ENCODE measurements at places on chromosomes 11 and 22.
A peak's percentile ranks its signal among the peaks of the same experiment; 100 is the strongest.

DNA sequence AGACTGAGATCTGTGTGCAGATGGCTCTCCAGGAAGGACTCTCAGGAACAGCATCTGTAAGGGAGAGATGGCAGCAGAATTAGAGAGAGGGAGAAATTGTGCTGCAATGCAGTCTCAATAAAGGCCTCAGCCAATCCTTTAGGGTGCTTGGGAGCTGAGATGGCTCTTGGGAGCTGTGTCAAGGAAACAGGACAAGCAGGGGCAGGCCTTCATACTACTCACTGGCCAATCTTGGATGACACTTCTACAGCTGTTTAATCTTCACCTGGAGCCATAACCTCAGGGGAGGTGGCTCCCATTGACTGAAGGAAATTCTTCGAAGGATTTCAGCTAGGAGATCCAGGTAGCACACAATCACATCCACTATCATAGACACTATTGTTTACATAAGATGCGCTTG lies 10.0 kb downstream of the OR5B21 start:
- H3K4me1 ChIP-seq, result no peaks in the 10 kb centered on the region
- no peaks in the 10 kb centered on the region for H3K36me3 ChIP-seq
- H3K27ac ChIP-seq, result no peak overlapping the region
- DNase-seq, result no peak
- no peaks in the 10 kb centered on the region for H3K27me3 ChIP-seq
- no peak overlapping the region for H3K4me3 ChIP-seq

DNA sequence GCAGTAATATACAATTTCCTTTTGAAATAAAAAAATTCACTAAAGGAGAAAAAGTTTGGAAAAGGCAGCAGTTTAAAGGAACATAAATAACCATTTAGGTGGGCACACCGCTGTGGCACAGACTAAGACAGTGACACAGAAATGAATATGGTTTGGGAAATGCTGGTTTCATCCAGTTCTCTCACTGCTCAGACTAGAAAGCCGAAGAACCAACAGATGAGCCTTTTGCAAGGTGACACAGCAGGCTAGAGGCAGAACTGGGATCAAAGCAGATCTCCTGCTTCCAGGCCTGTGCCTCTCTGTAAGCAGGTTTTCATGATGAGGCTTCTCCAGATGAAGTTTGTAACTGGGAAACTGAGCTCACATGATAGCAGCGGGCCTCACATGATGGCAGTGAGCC lies 380.0 kb upstream of the NARS2 start:
- no peaks in the 10 kb centered on the region for H3K36me3 ChIP-seq
- no peak overlapping the region for H3K27ac ChIP-seq
- H3K27me3 ChIP-seq, result no peaks in the 10 kb centered on the region
- H3K4me1 ChIP-seq, result no peaks in the 10 kb centered on the region

GRCh38 chr11:81496601-81497000 lies 1237.1 kb downstream of the FAM181B start:
- H3K27me3 ChIP-seq, result no peaks in the 10 kb centered on the region
- no peak overlapping the region for H3K27ac ChIP-seq
- no peak overlapping the region for H3K4me3 ChIP-seq
- no peaks in the 10 kb centered on the region for H3K36me3 ChIP-seq
- no peak for DNase-seq
- no peaks in the 10 kb centered on the region for H3K4me1 ChIP-seq

- no peak for DNase-seq
- H3K4me3 ChIP-seq, result no peak overlapping the region
- H3K27me3 ChIP-seq, result no peaks in the 10 kb centered on the region
- no peaks in the 10 kb centered on the region for H3K36me3 ChIP-seq
- H3K4me1 ChIP-seq, result no peaks in the 10 kb centered on the region
- no peak overlapping the region for H3K27ac ChIP-seq
Observed at GRCh38 chr11:122897606-122898210, 15.1 kb downstream of the JHY start.

- no peaks in the 10 kb centered on the region for H3K27me3 ChIP-seq
- no peak overlapping the region for H3K4me3 ChIP-seq
- no peak overlapping the region for H3K27ac ChIP-seq
- H3K36me3 ChIP-seq, result no peaks in the 10 kb centered on the region
Observed at GRCh38 chr11:5004424-5005274, 10.0 kb downstream of the OR51L1 start.

- DNase-seq, result no peak
- no peak overlapping the region for H3K27ac ChIP-seq
- no peaks in the 10 kb centered on the region for H3K4me1 ChIP-seq
- no peaks in the 10 kb centered on the region for H3K27me3 ChIP-seq
Observed at GRCh38 chr11:8566613-8567210, 27.3 kb downstream of the STK33 start.

DNA sequence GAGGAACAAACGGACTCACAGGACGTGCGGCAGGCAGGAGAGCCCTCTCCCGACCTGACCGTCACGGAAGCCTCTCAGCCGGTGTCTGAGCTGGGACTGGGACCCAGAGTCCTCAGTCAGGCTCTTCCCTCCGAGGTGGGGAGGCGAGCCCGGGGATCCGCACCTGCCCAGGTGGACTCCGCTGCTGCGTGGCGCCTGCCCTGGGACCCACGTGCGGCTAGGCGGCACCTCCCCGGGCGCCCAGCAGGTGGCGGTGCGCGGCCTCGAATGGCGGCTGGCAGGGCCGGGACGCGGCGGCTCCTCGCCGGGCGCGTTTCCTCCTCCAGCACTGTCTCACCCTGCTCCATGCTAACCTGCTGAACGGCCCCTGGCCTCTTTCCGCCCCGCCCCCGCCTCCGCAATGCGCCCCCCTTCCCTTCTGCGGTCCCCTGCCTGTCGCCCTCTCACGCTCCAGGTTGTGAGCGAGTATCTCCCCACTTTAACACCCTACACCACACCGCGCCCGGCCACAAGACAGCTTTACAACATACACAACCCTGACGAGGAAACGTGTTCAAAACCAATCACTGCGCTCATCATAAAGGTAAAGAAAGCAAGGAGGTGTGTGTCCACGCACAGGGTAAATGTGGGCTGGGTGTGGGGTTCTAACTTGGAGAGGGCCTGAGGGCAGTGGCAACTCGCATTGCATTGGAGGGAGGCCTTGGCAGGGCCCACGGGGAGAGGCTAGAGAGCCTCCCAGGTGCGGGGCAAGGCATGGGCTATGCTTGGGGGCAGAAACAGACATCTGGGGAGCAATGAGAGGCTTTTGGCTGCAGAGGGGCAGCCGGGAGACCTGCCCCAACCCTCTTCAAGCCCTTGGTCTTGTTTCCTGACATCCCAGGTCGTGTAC lies 25.9 kb upstream of the ATXN10 start:
- peak; percentile 88 for DNase-seq
- H3K36me3 ChIP-seq, result no peaks in the 10 kb centered on the region

DNA sequence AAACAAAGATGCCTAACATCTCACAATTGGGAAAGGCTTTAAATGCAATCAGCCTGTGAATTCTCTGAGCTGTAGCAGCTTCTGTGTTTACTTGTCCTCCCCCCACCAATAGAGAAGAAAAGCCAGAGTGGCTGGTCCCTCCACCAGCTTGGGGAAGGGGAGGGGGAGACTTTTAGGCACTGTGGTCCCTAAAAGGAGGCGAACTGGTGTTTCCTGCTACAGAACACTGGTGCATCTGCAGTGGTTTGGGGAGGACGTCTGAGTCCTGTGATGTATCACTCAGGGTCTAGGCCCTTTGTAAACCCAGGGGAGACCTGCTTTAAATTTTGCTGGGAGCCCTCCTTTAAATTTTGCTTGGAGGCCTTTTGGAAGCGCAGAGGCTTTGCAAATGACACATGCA lies 16.9 kb downstream of the TNRC6B start:
- no peaks in the 10 kb centered on the region for H3K27me3 ChIP-seq
- DNase-seq, result no peak
- H3K4me1 ChIP-seq, result peaks cover 89% of the 10 kb centered on the region
- H3K4me3 ChIP-seq, result no peak overlapping the region
- no peak overlapping the region for H3K27ac ChIP-seq

GRCh38 chr11:2577991-2578928 lies 121.5 kb downstream of the KCNQ1OT1 start:
- H3K36me3 ChIP-seq, result no peaks in the 10 kb centered on the region
- DNase-seq, result no peak
- no peaks in the 10 kb centered on the region for H3K27me3 ChIP-seq
- H3K4me3 ChIP-seq, result no peak overlapping the region

GRCh38 chr11:76768088-76768908 lies 14.9 kb upstream of the TSKU start:
- DNase-seq, result no peak
- H3K4me3 ChIP-seq, result peak overlapping the region; percentile 5
- H3K27ac ChIP-seq, result peak overlapping the region; percentile 88
- H3K36me3 ChIP-seq, result no peaks in the 10 kb centered on the region
- H3K4me1 ChIP-seq, result peaks cover 100% of the 10 kb centered on the region
- H3K27me3 ChIP-seq, result no peaks in the 10 kb centered on the region

DNA sequence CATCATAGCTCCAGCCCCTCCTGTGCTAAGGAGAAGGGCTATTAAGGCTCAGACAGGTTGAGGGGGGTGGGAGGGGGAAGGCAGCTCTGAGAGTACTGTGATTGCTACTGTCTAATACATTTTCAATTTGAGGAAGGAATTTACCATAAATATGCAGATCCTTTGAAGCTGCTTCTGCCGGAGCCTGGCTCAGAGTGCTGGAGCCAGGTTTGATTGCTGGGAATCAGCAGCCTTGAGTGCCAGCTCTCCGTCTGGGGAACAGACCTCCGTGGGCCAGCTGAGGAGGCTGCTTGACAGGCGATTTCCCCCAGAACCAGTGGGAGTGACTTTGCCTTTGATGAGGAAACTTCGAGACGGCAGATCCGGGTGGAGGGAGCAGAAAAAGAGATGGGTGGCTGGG lies 141.7 kb upstream of the TBCEL start:
- peaks cover 32% of the 10 kb centered on the region for H3K4me1 ChIP-seq
- DNase-seq, result no peak

Data from vagina (tissue), 2 donors.